ENCODE measurements at places on chromosomes 1 and 21.

- peak; percentile 61 for DNase-seq
Measured at GRCh38 chr1:203860396-203861025, 888 bp upstream of the SNRPE start.

- no peak for DNase-seq
Measured at GRCh38 chr1:205435578-205436573, 14.0 kb upstream of the LEMD1 start.

DNA sequence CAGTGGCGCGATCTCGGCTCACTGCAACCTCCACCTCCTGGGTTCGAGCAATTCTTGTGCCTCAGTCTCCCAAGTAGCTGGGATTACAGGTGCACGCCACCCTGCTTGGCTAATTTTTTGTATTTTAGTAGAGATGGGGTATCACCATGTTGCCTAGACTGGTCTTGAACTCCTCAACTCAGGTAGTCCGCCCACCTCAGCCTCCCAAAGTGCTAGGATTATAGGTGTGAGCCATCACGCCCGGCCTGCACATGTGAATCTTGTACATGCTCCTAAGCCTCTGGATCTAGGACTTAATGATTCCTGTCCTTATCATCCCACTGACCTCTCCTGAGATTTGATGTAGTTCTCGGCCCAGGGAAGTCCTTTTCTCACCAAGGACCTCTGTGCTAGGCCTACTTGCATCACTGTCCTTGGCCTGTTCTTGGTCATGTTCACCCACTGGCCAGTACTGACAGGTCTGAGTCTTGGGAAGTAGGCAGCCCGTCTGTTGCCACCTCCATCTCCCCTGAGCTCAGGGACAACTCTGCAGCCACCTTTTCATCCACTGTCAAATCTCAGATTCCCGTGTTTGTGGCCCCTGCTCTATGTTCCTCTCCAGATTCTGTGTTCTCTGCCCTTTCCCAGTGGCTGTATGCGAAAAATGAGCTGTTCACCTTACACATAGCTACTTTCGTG, 9.4 kb downstream of the HYI start:
- DNase-seq = no peak

- no peak for DNase-seq
Measured at GRCh38 chr1:210770396-210770984, 363.5 kb downstream of the KCNH1 start.

- DNase-seq = no peak
Measured at GRCh38 chr21:42704861-42705260, 51.4 kb downstream of the PDE9A start.

GRCh38 chr1:96887501-96887900, 165.9 kb downstream of the PTBP2 start:
- no peak for DNase-seq

- no peak for DNase-seq
Measured at GRCh38 chr1:26287033-26287711, 7.3 kb downstream of the SH3BGRL3 start.

GRCh38 chr1:51514733-51515132, 4.3 kb downstream of the EPS15 start:
- no peak for DNase-seq

GRCh38 chr21:45355573-45355972, 49.4 kb upstream of the COL18A1 start:
- no peak for DNase-seq

DNA sequence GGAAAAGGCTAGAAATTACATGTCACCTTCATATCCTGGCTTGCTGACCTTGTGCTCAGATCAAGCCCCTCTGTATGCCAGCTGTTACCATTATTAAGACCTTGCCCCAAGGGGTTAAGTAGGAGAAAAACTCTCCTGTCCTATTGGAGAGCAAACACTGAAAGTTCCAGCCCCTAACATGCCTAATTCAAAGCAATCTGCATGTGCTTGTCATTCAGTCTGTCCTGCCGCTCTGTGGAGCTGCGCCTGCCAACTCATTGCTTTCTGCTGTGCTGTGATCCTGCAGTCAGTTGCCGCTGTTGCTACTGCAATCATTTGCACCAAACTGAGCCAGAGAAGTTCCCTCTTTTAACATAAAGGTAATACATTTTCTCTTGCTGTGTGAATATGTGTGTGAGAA, 113.4 kb downstream of the DISP1 start:
- peak; percentile 79 for DNase-seq

DNA sequence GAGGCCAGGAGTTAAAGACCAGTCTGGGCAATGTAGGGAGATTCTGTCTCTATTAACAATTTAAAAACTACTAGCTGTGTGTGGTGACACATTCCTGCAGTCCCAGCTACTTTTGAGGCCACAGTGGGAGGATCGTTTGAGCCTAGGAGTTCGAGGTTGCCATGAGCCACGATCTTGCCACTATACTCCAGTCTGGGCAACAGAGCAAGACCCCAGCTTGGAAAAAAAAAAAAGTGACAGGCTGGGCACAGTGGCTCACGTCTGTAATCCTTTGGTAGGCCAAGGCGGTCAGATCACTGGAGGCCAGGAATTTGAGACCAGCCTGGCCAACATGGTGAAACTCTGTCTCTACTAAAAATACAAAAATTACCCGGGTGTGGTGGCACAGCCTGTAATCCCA, 26.8 kb downstream of the HP1BP3 start:
- no peak for DNase-seq

DNA sequence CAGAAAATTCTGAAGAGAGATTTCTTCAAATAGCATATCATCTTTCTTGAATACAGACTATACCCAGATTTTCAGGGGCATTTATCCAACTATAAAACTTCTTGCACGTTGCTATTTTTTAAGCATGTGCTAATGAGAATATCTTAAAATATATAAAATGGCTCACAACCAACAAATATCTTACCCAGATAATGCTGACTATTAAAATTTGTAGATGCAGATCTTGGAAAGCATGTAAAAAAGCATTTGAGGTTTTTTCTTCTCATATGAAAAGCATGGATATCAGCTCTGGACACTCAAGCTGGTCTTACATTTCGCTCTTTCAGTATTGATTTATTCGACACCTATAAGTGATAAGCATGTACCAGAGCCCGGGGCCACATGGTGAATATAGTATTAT, 1187.7 kb upstream of the ADGRL4 start:
- no peak for DNase-seq

- no peak for DNase-seq
Measured at GRCh38 chr1:40151457-40152079, 9.6 kb upstream of the RLF start.

DNA sequence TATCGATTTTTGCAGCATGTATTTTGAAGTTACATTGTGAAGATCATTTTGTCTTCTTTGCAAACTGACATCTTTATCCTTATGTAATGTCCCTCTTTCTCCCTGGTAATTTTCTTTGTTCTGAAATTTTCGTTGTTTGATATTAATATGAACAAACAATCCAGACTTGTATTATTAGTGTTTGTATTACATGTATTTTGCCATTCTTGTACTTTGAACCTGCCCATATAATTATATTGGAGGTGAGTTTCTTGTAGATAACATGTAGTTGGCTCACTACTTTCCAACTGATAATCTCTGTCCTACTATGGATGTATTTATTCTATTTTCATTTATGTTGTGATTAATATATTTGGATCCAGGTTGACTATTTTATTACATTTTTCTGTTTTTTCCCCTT, 27.1 kb downstream of the OBSCN start:
- no peak for DNase-seq

DNA sequence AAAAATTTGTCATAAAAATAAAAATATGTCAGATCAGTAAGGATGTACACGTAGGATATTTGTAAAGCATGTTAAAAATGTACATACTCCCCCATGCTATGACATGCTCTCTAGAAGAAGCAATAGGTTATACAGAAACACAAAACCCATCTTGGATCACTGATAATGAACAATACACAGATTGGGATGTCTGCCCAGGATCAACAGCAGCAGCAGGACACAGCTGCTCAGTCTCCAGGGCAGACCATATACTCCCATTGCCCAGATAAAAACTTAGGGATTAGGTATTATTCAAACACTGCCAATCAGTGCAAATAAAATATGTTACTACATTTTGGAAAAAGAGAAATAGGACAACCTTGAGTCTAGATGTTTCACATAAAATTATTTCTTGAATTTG, 39.0 kb downstream of the DAB1 start:
- DNase-seq = no peak

GRCh38 chr1:178075333-178075732, 18.6 kb upstream of the RASAL2 start:
- no peak for DNase-seq

DNA sequence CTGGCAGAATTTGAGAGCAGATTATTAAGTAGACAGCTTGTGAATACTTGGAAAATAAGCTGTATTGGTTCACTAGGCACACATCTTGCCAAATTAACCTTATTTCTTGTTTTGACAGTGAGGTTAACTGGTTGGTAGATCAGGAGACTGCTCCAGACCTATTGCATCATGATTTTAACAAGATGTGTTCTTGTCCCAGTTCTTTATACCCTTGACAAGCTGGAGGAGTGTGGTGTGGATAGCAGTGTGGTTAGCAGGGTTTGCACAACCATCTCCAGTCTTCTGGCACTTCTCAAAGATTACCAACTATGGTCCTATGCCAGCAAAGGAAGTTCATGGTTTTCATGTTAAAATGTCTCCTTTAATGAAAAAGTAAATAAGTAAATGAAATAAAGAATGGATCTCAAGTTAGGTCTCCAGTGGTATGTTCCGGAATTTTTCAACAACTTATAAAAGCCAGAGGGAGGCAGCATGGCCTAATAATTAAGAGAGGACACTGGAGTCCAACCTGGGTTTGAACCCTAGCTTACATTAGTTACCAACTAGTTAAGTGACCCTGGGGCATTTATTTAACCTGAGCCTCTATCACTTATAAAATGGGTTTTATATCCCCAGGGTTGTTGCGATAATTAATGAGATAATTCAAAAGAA, 34.1 kb downstream of the DDX20 start:
- no peak for DNase-seq

GRCh38 chr1:90475631-90476030, 241.5 kb downstream of the BARHL2 start:
- DNase-seq = no peak

GRCh38 chr1:161013488-161014230, 7.3 kb downstream of the F11R start:
- DNase-seq = peak; percentile 84

- no peak for DNase-seq
Measured at GRCh38 chr1:92944901-92945747, 16.1 kb downstream of the DIPK1A start.

DNA sequence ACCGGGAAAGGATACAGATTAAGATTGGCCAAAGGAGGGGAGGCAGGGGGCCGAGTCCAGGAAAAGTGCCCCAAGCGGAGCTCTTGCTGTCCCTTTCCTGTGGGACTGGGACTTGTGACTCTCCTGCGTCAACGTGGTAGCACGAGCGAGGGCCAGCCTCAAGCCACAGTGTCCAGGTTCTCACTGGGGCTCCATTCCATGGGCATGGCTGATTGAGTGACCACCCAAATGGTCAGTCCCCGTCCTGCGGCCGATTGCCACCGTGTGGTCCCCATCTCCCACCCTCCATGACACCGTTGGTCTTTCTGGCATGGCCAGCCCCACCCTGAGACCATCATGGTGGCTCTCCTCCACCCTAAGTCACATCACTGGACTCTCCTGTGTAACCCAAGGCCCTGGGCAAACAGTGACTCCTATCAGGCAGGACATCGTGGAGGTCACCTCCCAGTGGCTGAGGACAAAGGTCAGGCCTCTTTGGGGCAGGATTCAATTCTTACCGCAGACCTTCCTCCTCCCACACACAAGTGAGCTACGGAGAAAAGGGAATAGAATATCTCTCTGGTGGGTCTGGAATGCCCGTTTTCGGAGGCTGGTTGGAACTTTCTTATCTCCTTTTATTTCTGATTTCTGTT, 8.9 kb upstream of the C1orf174 start:
- DNase-seq = no peak

GRCh38 chr1:24572301-24572700, 16.4 kb downstream of the NCMAP start:
- no peak for DNase-seq

DNA sequence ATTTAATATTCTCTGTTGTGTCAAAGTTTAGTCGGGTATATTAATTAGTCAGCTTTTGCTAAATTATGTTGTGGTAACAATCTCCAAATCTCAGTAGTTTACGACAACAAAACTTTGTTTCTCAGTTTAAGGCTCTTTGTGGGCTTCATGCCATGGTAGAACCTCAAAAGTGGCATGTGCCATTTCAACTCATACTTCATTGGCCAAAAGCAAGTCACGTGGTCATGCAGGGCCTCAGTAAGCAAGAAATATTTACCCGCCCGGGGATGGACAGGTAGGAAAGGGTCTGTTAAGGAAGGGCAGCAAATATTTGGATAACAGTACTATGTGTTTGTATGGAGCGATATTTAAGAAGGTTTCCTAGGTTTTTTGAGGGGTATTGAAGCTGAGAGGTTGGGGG, 38.6 kb downstream of the ITSN1 start:
- no peak for DNase-seq

DNA sequence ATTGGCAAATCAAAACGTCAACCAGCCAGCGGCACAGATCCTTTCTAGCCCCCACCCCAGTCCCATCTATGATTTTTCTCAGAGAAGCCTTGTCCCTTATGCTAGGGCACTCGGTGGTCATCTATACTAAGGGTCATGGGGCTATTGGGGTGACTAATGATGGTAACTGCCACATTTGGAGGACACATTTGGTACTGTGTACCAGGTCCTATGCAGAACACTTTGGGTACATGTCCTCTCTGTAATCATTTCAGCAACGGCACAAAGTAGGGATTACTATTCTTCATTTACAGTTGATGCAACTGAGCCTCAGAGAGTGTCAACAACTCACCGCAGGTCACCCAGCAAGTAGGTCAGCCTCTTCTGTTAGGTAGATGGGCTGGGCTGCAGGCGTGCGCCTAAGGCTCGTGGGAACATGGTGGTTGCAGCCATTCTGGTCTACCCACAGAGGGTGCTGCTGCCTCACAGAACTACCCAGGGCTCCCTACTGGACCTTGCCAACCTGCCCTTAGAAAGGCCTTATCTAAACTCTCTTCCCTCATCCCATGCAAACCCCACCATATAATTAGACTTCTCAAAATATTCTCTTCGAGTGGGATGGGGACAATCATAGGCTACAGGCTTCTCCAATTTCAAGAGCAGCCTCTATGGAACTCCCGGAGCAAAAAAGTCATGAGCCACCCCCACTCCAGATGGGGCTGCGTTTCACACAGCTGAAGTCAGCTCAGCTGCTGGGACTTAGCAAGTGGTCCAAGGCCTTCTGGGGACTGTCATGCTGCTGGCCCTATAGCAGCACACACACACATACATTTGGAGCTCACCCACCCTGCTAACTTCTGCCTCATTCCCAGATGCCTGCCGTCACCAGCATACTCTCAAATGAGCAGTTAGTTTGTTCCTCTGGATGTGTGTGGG, 5.8 kb upstream of the SDHB start:
- DNase-seq = peak; percentile 84

DNA sequence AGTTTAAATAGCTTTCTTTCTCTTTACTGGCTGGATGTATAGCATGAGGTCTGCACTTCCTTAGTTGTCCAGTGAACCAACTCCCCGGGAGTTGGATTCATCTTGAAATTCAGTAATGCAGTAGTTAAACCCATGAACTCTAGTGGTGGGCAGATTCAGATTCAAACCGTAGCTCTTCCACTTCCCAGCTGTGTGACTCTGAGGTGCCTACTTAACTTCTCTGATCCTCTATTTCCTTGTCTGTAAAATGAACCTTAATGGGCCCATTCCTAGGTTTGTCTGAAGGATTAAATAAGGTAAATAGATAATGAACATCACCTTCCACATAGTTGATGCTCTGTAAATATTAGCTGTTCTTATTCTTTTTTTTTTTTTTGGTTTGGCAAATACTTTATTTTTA, 16.5 kb downstream of the PIK3CD start:
- DNase-seq = no peak

All from body of pancreas (tissue), 4 donors.